ENCODE measurements at places on chromosomes 6 and 20.

DNA sequence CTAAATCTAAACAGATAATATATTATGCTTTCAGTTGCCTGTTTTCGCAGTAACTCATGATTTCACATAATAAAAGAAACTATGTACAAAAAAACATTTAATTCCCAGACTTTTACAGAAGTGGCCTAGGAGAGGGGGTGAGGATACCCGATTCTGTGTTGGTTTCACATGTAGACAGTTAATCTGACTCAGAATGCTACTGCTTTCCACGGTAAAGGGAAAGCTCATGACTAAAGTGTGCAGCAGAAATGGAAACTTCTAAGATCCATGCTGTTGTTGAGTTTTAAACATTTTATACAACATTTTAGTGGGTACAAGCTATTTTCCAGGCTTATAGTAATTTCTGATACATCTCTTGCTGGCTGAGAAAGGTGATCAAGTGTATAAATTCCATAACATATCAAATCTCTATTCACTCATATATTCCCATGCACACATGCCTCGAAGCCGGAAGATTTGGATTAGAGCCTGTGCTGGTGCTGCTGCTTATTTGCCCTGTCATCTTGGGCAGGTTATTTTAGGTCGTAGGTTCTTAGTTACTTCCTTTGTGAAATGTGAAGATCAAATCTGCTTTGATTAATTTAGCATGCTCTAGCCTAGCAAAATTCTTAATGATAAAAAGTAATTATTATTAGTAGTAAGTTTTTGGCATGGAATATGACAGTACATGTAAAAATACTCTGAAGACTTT lies 896.7 kb upstream of the MAP3K7 start:
- DNase-seq = no peak

DNA sequence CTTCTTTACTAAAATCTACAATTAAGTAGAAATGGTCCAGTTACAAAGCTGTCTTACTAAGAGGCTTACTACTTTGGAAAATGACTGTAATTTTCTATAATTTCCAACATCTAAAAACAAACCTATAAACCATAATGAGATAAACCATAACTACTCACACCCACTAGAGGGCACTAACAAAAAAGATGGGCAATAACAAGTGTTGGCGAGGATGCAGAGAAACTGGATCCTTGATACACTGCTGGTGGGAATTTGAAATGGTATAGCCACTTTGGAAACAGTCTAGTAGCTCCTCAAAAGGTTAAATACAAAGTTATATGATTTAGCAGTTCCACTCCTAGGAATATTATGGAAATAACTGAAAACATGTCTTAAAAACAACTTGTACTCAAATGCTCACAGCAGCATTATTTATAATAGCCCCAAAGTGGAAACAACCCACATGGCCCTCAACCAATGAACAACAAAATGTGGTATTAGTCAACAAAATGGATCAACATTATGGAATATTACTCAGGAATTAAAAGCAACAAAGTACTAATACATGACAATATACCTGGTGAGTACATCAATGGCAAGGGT lies 50.6 kb downstream of the GJA10 start:
- no peak for DNase-seq

DNA sequence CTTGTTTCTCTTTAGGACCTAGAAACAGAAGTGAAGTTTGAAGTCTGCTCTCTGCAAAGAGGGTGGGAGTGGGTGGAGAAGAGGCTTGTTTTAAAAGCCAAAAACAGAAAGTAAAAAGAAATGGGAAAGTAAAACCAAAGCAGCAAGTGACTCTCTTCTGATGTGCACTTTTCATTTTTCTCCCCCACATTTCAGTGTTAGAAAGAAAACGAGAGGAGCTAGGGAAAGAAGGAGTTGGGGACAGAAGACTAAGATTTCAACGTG lies 1.3 kb downstream of the C6orf141 start:
- no peak for DNase-seq

GRCh38 chr6:85544776-85545175 lies 48.9 kb downstream of the SNX14 start:
- no peak for DNase-seq

- DNase-seq = no peak
These were observed 112.6 kb upstream of the CCN2 start for GRCh38 chr6:132063738-132064137.

GRCh38 chr6:46788791-46789190 lies 4.4 kb upstream of the MEP1A start:
- DNase-seq = no peak

GRCh38 chr20:57589728-57590484 lies 29.0 kb downstream of the PCK1 start:
- no peak for DNase-seq

- DNase-seq = no peak
These were observed 61.1 kb downstream of the CAP2 start for GRCh38 chr6:17454316-17455005.

DNA sequence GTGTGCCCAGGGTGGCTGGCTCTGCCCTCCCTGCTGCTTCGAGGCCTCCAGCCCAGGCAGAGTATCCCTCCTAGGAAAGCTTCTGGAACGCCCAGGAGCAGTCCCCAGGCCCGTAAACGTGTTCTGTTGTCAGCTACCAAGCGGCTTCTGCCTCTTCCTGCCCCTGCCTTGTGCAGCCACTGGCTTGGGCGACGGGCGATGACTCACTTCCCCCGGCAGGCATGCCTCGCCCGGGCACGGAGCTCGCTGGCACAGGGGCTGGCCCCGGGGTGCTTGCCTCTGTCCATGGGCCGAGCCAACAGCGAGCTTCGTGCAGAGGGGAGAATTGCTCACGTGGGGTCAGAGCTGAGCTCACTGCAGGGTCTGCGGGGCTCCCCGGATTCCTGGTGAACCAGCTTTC lies 86.7 kb upstream of the THBS2 start:
- DNase-seq = no peak

GRCh38 chr6:154410619-154411072 lies 54.0 kb upstream of the IPCEF1 start:
- no peak for DNase-seq

DNA sequence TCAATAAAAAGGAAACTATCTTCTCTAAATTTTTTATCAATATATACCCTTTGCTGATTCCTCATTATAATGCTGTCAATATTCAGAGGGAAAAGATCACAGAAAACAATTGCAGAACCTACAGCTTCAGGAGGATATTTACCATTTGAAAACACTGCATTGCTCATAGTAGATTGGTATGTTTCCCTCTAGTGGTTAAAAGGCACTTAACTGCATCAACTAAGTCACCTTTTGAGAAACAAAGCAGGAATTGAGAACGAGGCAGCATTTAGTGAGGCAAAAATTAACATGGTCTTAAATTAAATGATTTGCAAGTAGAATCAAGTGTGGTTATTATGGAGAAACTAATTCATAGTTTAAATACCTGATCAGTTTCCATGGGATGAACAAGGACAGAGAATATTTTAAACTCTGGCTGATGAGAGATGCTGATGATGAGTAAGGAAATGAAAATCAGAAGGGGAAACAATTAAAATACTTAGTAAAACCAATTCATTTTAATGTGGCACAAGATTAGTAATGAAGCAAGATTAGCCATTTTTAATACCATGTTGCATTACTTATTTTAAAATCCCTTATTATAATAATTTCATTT lies 642.1 kb downstream of the EPHA7 start:
- DNase-seq = no peak

DNA sequence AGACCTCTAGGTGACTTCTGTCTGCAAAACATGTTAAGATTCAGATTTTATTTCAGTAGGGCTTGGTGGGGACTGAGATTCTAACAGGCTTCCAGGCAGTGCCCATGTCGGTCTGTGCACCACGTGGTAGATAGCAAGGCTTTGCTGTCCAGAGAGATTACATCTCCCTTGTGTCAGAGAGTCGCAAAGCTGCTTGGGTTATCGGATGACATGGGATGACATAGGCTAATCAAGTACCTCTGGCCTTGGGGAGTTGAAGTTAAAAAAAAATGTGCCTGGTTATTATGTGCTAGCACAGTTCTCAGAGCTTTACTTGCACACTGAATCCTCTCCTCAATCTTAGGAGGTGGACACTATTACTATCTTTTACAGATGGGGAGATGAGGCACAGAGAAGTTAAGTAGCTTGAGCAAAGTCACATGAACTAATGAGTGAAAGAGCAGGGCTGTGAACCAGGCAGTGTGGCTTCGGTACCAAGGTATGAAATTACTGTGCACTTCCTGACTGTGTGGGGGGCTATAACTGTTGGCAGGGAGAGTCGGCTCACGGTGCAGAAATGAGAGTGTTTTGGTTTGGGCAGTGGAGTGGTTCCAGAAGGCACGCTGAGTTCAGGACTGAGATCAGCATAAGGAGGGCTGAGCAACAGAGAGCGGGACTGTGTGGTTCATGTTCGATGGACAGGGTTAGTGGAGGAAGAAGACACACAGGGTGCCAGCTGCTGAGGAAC lies 41.1 kb downstream of the FARS2 start:
- DNase-seq = no peak

GRCh38 chr20:24734139-24734538 lies 214.9 kb upstream of the CST7 start:
- DNase-seq = no peak

- peak; percentile 31 for DNase-seq
These were observed 63.0 kb downstream of the PTPN1 start for GRCh38 chr20:50572938-50573777.

- DNase-seq = no peak
These were observed 584.1 kb downstream of the MAFB start for GRCh38 chr20:40104959-40105358.

- DNase-seq = peak; percentile 52
These were observed 530 bp downstream of the GOPC start for GRCh38 chr6:117601811-117602150.

DNA sequence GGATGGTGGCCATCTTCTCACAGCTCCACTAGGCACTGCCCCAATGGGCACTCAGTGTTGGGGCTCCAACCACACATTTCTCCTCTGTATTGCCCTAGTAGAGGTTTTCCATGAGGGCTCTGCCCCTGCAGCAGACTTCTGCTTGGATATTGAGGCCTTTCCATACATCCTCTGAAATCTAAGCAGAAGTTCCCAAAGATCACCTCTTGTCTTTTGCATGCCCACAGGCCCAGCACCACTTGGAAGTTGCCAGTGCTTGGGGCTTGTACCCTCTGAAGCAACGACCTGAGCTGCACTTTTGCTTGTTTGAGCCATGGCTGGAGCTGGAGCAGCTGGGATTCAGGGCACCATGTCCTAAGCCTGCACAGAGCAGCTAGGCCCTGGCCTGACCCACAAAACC lies 189.1 kb upstream of the EYS start:
- DNase-seq = no peak

DNA sequence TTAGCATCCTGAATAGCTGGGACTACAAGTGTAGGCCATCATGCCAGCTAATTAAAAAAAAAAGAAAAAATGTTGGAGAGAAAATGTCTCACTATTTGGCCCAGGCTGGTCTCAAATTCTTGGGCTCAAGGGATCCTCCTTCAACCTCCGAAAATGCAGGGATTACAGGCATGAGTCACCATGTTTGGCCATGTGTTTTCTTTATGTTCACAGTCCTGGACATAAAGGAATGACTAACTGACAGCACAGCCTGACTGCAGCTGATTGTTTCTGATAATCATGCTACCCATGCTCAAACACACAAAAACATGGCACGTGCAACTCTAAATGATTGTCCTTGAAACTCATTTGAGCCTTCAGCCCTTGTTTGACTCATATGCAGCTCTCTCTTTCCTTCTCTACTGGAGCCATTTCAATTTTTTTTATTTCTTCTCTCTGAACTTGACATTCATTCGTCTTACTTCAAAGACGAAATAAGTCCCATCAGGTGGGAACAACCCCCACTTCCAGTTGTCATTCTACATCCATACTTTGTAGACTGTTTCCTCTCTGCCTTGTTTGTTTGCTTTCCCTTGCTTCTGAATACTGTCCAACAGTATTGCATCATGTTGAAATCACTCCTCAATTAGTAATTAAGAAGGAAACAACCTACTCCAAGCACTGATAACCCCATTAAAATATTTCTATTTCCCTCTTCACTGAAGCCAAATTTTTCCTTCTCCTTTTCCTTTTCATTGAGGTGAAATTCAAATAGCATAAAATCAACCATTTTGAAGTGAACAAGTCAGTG lies 413.0 kb downstream of the BMP2 start:
- DNase-seq = no peak

- DNase-seq = no peak
These were observed 260.6 kb downstream of the GMPR start for GRCh38 chr6:16498957-16499356.

DNA sequence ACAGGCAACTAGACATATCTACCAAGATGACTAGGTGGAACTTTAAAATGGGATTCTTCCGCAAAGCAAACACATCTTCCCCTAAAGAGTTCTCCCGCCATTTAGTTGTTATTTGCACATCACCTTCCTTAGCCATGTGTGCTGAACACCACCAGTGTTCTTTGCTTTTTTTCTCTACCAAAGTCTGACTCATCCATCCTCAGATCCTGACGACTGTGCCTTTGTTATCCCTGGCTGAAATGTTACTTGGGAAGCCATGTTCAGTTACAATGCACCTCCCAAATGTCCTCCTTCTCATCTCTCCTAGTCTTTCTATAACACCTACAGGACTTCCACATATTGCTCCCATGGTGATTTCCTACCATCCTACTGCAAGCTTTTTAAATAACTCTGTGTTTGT lies 593.5 kb upstream of the ARID1B start:
- DNase-seq = no peak

DNA sequence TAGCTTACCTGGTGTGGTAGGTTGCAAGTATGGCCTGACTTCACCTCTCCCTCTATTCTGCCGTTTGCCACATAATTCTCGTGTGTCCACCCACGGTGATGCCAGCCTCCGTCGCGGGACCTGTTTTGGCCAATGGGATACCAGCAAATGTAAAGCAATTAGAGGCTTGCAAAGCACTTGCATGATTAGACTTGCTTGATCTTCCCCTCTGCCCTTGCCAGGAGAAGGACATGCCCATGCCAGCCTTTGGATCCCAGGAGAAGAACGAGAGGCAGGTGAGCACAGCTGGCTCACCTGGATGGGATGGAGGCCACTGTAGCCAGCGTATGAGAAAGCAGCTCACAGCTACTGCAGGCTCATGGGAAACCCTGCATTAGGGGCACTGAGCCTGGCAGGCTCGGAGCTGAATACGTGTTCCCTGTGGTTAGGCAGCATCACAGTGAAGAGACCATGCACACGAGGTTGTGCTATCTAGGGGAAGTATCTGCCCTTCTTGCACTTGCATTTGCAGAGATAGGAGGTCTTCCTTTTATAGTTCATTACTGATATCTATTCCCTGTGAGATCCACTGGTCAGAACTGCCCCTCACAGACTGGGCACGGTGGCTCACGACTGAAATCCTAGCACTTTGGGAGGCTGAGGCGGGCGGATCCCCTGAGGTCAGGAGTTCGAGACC lies 62.4 kb downstream of the TMEM242 start:
- DNase-seq = no peak

All from hypothalamus (tissue), 51 donors.